ENCODE measurements at places on chromosomes 3 and 15.
A peak's percentile ranks its signal among the peaks of the same experiment; 100 is the strongest.

- DNase-seq, result no peak
Observed at GRCh38 chr3:52704611-52705437, 767 bp downstream of the GLT8D1 start.

DNA sequence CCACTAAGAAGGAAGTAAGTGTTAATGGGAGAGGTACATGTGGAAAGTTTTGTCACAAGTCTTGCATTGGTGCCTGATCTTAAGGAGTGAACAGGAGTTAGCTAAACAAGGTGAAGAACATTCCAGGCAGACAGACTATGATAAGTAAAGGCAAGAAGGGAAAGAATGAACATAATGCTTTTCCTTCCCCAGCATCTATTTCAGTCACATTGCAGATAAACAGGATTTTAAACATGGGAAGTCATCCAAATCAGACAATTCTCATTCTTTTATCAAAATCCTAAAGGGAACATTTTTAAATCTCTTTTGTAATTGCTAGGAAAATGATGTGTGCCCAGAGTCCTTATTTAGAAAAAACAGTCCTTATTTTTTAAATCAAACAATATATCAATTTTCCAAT lies 424.6 kb downstream of the FGF12 start:
- DNase-seq, result no peak

- no peak for DNase-seq
Observed at GRCh38 chr15:53808058-53808706, 48.7 kb upstream of the WDR72 start.

GRCh38 chr3:160999274-160999673 lies 105.9 kb downstream of the B3GALNT1 start:
- DNase-seq, result no peak

DNA sequence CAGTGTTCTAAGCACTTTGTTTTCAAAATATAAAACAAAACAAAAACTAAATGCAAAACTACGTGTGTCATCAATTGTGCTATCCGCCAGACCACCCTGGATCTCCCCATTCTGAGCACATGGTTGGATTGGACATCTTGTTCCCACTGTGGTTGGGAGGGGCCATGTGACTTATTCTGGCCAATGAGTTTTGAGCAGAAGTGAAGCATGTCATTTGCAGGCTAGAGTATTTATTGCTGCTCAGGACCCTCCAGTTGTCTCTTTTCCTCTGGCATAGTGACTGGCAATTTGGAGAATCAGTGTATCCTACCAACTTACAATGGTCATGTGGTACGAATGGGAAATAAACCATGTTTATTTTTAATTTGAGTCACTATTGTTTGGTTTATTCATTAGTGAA lies 70.2 kb upstream of the ST8SIA2 start:
- no peak for DNase-seq

DNA sequence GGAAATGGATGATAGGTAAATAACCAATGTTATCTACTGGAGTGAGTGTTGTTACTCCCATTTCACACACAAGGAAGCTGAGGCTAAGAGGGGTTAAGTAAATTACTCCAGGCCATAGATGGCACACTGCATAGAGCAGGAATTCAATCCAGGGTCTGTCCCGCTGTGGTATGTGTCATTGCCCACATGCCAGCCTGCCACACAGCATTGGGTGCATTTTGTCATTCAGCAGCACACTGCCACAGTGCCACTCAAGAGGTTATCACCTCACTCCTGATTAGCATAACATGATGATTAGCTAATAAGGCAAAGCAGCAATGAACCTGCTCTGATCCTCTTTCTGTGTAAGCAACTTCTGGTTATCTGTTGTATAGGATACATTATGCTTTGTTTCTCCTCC lies 157.4 kb upstream of the CTNNB1 start:
- DNase-seq, result no peak

DNA sequence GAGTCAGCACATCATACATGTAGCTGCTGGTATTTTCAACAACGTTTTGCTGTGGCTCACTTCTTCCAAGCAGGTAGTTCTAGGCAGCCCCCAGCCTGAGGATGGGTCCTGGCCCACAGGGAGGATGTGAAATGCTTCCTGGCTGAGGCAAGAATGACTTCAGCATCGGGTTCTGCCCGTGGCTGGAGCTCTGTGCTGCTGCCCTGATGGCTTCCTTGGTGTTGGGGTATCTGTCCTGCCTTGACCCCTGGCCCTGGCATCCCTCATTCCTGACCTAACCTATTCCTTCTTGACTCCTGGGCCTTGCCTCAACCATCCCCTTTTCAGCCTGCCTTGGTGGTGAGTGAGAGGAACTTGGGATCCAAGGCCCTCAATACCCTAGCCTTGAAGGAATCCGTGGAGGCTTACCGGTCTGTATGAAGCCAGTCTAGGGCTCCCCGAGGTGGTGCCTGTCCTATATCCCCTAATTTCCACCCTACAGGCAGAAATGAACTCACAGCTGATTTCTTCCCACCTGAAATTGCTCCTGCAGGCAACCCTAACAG lies 300.6 kb downstream of the TLE3 start:
- no peak for DNase-seq

DNA sequence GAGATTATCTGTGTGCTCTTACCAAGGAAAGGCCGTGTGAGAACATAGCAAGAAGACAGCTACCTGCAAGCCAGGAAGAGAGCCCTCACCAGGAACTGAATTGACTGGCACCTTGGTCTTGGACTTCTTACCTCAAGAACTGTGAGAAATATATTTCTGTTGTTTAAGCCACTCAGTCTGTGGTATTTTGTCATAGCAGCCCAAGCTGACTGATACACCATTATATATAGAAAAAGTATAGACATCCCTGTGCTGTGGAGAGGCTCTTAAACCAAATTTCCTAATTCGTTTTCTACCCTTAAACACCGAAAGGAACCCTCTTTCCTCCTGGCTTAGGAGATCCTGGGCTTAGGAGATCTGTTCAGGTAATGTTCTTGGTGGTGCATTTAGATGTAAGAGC lies 44.8 kb downstream of the CGNL1 start:
- DNase-seq, result no peak

DNA sequence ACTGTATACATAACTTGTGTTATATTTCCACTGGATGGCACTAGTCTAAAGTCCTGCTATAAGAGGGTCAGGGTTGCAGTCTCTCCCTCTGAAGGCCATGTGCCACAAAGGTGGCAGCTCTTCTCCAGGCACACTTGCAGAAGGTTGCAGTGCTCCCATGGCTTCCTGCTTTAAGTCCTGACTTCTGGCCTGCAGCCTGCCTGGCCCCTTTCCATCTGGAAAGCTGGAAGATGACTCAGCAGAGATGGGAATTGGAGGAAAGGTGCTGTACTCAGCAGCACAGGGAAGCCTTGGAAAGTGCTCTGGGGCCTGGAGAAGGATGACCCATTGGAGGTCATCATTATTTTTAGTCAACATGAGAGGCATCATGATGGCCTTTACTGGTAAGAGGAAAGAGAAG lies 40.9 kb upstream of the MRPL3 start:
- DNase-seq, result no peak

DNA sequence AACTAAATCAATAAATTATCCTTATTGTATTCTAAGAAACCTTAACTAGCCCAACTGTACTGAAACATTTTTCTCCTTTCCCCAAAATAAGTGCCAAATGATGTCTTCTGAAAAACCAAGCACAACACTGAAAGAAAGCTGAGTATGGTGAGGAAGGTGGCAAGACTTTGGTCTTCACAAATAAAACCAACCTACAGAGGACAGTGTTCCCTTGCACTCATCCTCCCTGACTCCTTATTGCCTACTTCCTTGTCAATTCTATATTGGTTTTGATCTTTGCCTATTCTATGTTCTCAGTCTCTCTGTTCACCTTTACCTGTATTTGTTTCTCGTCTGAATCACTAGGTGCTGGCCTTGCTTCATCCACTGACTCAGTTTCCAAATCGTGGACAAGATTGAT lies 490.1 kb upstream of the ZNF385D start:
- DNase-seq, result no peak

DNA sequence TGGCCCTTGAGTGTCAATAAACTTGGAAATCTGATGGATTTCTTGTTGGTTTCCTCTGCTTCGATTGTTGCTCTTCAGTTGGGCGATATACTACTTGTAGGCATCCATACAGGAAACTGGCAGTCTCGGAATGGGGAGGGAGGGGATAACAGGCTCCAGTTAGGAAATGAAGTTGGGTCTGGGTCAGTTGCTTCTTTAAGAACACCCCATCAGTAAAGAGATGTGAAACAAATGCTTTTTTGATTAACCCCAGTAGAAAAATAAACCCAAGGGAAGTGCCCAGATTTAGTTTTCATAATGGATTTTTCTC lies 681 bp downstream of the CHMP2B start:
- no peak for DNase-seq

DNA sequence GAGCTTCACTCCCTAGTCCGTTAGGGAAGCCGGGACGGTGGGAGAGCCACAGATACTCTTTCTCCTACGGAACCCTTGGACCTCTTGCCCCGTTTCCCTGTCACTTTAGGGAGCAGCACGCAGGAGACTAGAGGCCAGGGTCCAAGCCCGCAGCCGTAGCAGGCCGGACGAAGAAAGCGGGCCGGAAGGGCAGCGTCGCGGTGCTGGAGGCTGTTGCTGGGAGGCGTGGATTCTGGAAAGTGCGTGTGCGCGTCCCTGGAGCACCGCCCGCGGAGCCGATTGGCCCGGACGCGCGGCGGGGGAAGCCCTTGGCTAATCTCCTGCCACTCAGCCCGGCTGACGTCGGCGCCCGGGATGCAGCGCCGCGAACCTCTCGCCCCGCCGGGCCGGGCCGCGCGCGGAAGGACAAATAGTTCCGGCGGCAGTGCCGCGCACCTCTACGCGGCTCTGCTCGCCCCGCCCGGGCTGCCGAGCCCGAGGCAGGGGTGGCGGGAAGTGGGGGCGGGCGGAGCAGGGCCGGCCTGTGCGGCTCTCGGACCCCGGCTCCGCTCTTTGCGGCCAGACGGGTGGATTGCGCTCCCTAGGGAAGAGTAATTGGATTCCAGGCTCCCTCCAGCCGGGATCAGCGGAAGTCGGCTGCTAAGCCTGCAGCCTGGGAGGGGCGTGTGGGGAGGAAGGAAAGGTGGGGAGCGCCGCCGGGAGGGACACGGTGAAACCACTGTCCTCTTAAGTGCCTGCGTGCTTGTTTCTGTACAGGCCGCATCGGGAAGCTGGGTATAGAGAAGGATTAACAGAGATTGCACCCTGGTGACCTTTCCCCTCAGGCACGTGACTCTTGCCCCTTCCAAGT lies 31.3 kb upstream of the TCF12 start:
- peak; percentile 39 for DNase-seq

- DNase-seq, result no peak
Observed at GRCh38 chr3:63076357-63076756, 201.1 kb upstream of the CADPS start.

- DNase-seq, result no peak
Observed at GRCh38 chr15:57283774-57284503, 92.4 kb upstream of the CGNL1 start.

DNA sequence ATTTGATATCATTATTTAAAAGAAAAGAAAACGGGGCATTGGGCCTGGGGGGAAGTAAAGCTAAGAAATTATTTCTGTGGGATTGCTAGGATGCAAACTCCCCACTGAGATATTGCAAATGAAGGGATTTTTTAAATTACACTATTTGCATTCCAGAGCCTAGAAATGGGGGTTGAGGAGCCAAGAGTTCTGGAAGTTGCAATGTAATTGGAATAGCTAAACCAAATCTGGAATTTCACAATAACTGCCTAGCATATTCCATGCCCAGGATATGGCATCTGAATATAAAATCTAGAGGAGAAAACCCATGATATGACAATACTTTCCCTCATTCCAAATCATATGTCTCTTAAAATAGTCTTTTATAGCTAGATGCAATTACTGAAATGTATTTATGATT lies 93.0 kb downstream of the CADM2 start:
- no peak for DNase-seq

DNA sequence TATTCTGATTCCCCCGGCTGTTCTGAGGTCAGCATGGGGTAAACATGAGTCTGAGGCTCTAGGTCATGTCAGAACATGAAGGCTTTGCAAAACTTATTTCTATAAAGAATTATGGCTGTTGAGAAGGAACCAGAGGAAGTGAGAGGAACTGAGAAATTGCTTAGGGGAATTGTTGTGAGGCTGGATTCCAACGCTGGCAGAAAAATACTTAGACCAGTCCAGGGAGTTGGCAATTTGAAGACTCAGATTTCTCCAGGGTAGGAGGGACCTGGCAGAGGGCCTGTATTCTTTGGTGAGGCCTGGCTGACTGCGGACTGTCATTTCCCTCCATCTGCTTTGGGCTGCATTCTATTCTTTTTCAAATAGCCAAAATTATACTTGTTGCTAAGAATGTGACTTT lies 155.5 kb downstream of the PLD1 start:
- no peak for DNase-seq

GRCh38 chr3:71135373-71136088 lies 448.0 kb downstream of the FOXP1 start:
- DNase-seq, result no peak

DNA sequence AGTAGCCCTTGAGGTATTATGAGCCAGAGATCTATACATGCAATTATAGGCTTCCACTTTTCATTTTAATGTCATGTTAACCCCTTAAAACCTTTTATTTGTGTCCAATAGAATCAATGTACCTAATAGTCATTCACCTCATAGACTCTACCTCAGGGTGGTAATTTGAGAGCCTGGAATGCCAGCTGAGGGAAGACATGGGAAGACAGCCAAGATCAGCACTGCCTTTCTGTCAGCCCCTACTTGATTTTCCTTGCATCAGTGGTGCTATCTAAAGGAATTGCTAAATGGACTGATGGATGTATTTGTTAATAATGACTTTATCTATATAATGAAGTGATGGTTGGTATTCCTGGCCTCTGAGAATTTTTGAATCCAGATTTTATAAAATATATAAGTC lies 113.3 kb upstream of the GBE1 start:
- DNase-seq, result no peak

GRCh38 chr3:33989229-33989628 lies 190.8 kb downstream of the PDCD6IP start:
- no peak for DNase-seq

DNA sequence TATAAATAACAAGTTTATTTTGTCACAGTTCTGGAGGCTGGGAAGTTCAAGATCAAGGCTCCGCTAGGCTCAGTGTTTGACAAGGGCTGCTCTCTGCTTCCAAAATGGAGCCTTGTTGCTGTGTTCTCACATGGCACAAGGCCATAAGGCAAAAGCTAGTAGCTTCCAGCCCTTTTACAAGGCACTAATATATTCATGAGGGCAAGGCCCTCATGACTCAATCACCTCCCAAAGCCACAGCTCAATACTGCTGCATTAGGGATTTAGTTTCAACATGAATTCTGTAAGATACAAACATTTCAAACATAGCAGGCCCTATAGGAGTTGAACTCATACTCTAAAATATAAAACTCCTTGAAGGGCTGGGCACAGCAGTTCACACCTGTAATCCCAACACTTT lies 30.2 kb downstream of the ZBTB11 start:
- no peak for DNase-seq

DNA sequence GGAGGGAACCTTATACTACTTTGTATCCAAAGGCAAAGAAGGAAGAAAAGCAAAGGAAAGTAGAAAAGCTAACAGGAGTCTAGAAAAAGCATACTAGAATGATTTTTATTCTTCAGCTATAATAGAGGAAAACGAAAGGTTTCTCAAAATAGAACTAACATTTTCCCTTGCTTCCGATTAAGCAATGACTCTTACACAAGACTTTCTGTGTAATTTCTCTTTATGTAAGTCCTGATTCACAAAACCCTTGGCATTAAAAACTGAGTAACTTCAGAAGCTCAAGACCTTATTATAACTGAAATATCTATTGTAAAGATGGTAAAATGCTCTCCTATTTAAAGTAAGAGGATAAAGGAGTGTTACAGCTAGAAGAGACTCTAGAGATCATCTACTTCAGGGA lies 97.4 kb downstream of the DTWD1 start:
- no peak for DNase-seq
